ENCODE measurements at places on chromosomes 12 and 14.

GRCh38 chr12:98793121-98793520 lies 148.0 kb downstream of the APAF1 start:
- no peak for DNase-seq

DNA sequence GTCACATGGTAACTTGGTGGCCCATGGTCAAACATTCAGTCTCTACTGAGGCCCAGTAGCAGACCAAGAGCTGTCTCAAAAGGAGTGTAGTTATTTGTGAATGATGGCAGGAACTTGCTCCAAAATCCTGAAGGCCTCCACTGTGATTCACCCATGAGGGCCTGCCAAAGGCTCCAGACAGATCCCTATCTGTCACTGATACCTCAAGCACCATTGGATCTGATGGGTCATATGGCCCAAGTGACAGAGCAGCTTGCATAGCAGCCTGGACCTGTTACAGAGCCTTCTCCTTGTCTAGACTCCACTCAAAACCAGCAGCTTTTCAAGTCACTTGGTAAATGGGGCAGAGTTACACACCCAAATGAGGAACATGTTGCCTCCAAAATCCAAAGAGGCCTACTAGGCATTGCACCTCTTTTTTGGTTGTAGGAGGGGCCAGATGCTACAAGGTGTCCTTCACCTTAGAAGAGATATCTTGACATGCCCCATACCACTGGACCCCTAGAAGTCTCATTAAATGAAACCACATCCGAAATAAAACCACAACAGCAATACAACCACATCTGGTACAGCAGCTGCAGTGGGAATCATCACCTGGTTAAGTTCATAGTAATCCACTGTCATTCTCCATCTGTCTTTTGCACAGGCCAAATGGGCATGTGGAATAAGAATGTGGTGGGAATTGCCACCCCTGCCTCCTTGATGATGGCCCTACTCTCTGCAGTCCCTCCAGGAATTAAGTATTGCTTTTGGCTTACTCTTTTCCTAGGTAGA lies 150.4 kb upstream of the MAX start:
- no peak for DNase-seq

GRCh38 chr12:39605996-39606395 lies 13.6 kb downstream of the ABCD2 start:
- DNase-seq: no peak

- DNase-seq: no peak
These were observed 1.5 kb downstream of the NPAS3 start for GRCh38 chr14:32940066-32940651.

- no peak for DNase-seq
These were observed 147.6 kb downstream of the BRMS1L start for GRCh38 chr14:35973770-35974169.
